ENCODE measurements at places on chromosomes 3 and 15. TPM values are rescaled to one million over a fixed set of nuclear protein-coding genes. Genes with fewer than 3 reads are reported as not detected.

TNNC1 gene
- 6.6 TPM for polyA plus RNA-seq

ZBTB47 gene
- polyA plus RNA-seq, result 13.5 TPM

GCSAM gene
- 3.5 TPM for polyA plus RNA-seq

SERPINI1 gene
- polyA plus RNA-seq, result 88.4 TPM

HEMK1 gene
- 28.2 TPM for polyA plus RNA-seq

MINAR1 gene
- polyA plus RNA-seq, result 1.4 TPM

SEMA3G gene
- polyA plus RNA-seq, result 25.3 TPM

MAPKBP1 gene
- 19.1 TPM for polyA plus RNA-seq

TMEM212 gene
- polyA plus RNA-seq, result not detected

SLC35G2 gene
- 4.7 TPM for polyA plus RNA-seq

ACSBG1 gene
- polyA plus RNA-seq, result 0.73 TPM

DNA sequence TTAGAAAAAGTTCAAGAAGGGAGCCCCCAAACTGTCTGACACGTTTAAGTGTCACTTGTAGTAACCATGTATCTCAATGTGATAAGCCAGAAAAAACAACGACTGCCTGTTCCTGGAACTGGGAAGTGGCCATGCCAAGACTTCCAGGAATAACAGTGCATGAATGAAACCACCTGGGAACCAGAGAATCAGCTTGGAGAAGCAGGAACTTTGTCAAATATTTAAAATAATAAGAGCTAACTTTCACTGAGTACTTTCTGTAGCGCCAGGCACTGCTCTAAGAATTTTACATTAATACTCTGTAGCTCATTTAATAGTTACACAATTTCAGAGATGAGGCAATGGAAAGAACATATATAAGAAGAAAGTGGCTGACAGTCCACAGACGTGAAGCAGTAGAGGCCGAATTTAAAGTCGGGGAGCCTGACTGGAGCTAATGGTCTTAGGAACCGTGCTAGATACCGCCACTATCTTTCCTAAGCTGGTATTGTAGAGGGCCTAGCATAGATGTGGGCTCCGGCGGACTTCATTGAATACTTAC is 876 bp downstream of the PLSCR1 start:
- DNase-seq, result peak; percentile 29

GRCh38 chr15:33701304-33701696 is 267.0 kb upstream of the CHRM5 start:
- DNase-seq, result no peak

GRCh38 chr15:53625962-53626845 is 133.3 kb downstream of the WDR72 start:
- no peak for DNase-seq

- DNase-seq, result no peak
Measured at GRCh38 chr3:133547432-133548041, 25.9 kb upstream of the CDV3 start.

DNA sequence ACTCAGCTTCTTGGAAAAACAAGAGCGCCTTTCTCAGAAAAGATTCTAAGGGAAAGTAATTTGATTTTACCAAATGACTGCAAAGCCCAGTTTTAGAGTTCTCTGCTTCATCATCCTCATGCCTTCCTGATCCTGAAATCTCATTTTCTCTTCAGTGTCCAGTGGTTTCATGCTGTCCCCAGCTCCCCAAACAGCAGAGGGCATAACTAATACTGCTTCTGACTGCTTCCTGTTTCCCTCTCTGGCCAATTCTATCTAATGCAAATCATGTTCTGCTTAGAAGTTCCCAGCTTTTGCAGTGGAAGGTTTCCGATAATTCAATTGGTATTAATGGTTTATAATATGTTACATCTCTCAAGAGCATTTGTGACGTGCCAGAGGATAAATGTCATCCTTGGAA is 161.1 kb downstream of the CLSTN2 start:
- DNase-seq, result no peak

- no peak for DNase-seq
Measured at GRCh38 chr15:59657635-59658125, 365 bp upstream of the GTF2A2 start.

DNA sequence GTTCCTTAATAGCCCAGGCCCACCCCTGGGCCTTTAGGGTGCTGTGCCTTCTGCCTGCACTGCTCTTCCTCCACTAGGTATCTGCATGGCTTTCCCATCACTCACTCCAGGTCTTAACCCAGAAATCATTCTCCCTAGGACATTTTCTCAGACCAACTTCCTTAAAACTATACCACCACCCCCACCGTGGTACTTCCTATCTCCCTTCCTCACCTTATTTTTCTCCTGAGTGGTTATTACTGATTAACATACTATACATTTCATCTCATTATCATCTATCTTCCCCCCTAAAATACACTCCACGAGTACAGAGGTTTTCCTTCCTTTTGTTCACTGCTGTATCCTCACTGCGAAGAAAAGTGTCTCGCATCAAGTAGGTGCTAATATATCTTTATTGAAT is 115.2 kb downstream of the ANO10 start:
- no peak for DNase-seq

DNA sequence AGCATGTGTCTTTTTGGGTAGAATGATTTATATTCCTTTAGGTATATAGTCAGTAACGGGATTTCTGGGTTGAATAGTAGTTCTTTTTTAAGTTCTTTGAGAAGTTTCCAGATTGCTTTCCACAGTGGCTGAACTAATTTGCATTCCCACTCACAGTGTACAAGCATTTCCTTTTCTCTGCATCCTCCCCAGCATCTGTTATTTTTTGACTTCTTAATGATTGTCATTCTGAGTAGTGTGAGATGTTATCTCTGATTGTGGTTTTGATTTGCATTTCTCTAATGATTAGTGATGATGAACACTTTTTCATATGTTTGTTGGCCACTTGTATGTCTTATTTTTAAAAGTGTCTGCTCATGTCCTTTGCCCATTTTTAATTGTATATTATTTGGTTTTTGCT is 337.6 kb downstream of the EFHB start:
- DNase-seq, result no peak

DNA sequence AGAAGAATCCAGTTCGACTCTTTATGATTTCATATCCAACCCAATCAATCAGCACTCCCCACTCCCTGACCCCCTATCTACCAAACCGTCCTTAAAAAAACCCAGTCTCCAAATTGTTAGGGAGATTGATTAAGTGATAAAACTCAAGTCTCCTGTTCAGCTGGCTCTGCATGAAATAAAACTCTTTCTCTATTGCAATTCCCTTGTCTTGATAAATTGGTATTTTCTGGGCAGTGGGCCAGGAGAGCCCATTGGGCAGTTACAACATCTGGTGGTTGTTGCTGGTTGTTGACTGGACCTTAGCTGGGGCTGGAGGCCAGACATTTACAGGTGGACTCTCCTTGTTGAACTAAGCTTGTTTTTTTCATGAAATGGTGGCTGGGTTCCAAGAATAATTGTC is 642.3 kb downstream of the ROBO2 start:
- DNase-seq, result no peak
